ENCODE measurements at places on chromosomes 16 and 17.

DNA sequence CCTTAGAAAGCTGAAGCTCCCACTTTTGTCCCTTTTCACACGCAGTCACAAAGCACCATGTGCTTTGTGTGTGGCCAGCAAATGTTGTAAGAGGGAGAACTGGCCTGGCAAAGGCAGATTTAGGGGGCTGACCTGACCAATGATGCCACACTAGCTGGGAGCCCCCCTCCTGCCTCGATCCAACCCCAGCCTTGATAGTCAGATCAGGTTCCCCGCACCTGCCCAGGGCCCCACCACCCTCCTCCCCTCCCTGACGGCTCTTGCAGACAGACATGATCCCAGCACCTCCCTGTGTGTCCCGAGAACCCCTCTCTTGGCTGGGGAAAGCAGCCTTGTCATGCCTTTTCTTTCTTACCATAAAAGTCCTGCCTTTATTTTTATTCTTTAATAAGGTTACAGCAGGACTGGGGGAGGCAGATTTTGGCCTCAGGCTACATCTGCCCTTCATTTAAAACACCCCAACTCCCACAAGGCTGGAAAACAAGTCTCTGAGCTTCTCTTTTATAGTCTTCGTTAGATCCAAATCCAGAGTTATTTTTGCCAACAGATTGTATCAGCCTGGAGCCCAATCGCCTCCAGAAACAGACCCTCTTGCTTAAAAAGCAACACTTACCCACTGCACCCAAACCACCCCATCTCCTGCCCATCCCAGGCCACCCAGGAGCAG, 201.8 kb upstream of the CDH5 start:
- DNase-seq = no peak

DNA sequence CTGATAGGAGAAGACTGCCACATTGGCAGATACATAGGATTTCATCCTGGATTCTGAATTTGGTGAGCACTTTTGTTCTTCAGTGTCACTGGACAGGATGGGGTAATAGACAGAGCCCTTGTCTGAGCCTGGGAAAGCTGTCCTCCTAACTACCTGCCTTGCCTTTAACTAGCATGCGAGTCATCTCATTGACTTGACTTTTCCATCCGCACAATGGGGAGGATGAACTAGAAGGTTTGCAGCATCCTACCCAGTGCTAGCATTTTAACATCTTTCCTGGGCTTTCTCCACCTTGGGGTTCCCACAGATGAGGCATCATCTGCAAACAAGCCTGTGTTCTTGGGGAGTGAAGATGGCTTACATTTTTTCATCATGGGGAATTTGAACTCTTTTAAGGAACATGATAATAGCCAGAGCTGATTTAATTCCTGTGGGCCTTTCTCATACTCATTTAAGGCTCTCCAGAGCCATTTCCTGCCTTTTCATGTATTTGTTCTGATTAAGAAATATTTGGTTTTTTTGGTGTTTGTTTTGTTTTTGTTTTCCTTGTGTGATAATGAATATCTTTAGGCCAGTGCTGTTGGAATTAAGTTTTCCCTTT, 139.5 kb downstream of the MSI2 start:
- no peak for DNase-seq

GRCh38 chr16:31131841-31132271, 3.7 kb downstream of the PRSS8 start:
- no peak for DNase-seq

- no peak for DNase-seq
These were observed 140.9 kb downstream of the CCT6B start for GRCh38 chr17:34820248-34820801.

GRCh38 chr17:61018938-61019337, 341.3 kb downstream of the BCAS3 start:
- DNase-seq = no peak

- peak; percentile 23 for DNase-seq
These were observed 105.5 kb downstream of the AXIN2 start for GRCh38 chr17:65455972-65456343.

GRCh38 chr17:2801841-2802240, 5.6 kb downstream of the RAP1GAP2 start:
- no peak for DNase-seq

GRCh38 chr16:67372664-67373063, 20.6 kb downstream of the TPPP3 start:
- DNase-seq = peak; percentile 77

DNA sequence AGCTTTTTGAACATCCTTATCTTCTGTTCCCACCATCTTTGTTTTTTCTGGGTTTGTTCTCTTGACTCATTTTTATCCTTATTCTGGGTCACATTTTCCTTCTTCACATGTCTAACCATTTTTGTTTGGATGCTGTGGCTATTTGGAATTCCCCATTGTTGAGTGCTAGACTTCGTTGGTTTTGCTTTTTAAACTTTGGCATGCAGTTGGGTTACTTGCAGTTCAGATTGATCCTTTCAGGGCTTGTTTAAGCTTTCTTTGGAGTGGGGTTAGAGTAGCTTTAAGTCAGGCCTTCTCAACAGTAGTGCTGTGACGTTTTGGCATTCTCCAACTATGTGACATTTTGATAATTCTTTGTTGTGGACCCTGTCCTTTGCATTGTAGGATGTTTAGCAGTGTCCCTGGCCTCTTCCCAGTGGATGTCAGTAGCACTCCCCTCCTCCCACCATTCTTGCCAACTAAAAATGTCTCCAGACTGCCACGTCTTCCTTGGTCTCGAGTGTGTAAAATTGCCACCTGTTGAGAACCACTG, 21.1 kb downstream of the PRMT7 start:
- DNase-seq = no peak

DNA sequence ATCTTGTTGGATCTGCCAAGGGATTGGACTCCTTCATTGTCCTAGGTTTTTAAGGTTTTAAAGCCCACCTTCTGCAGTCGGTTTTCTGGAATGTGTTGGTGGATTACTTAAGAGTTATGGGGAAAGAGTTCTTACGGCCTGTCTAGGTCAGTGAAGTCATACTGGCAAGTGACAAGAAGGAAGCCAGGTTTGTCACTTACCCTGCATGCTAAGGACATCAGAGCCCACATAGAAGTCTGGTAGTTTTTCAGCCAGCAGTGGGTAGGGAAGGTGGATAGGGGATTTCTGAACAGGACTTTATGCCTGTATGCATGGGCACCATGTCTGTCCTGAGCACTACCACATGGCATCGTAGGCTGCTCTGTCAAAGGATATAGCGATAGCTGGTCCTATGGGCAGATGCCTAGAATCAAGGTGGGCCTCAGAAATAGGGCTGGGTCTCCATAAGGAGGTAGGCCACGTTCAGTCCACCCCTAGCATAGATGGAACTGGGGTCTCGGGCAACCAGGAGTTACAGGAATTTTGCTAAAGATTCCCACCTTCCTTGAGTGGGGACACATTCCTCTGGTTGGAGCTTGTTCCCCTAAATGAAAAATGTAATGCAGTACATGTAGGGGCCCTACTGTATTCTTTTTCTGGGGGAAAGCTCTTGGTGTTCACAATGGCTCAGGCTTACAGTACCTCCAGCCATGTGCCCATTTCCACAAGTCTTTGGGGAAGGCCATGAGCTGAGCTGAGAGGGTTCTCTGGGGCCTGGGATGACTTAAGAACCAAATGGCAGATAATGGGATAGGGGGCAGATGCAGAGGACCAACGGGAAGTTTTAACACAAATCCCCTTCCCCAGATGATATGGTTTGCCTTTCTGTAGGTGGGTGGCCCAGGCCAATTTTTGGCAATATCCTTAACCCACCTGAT, 27.5 kb downstream of the TRPV2 start:
- no peak for DNase-seq

GRCh38 chr17:46879101-46879500, 27.7 kb downstream of the WNT9B start:
- no peak for DNase-seq

DNA sequence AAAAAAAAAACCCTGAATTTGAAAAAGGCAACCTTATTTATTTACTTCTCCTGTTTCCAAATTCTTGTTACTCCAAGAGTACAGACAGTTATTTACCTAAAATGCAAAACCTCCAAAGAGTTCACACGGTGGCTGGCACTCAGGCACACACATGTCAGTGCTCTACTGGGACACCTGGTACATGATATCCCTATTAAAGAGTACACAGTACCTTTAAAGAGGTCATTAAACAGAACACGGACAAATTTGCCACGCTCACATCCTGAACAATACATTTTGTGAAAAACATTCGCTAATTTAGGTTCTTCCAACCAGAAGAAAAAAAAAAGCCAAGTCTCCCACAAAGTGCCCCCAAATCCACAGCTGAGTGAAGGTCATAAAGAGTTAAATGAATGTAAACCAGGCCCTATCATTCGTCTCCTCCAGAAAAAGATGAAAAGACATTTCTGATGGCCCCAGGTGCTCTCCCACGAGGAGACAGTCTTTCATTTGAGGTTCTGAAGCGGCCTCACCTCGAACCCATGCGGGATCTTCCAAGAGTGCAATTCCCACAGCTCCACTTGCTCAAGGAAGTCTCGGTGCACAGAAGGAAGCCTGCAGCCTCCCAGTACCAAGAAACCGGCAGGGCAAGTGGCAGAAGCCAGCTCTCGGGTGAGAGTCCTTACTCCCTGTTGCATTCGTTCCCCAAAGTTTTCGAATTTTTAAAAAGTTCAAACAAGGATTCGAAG, 993 bp downstream of the ERN1 start:
- DNase-seq = no peak

DNA sequence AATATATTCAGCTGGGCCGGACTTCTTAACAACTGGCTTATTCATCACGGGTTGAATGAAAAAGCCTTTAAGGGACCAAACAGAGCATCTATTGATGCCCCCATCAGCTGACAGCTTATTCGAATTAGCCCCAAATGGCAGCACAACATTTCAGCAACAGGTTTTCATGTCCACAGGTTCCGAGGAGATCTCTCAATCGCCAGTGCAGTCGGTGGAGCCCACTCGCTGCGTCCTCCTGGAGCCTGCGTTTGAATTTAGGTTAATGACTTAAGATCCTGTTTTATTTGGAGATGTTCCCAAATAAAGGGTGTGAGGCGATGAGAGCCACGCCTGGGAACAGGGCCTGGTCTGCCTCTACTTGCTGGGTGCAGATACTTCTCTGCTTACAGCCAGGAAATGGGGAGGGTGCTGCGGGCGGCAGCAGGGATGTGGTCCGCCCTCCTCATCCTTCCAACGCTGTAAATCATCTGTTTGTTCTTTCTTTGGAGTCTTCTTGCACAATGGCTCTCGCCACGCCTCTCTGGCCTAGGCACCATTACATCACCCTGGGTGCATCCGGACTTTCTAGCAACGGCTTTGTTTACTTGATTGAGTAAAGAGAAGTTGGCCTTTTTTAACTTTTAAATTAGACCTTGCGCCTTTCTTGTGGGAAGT, 22.6 kb downstream of the NDE1 start:
- DNase-seq = peak; percentile 99

DNA sequence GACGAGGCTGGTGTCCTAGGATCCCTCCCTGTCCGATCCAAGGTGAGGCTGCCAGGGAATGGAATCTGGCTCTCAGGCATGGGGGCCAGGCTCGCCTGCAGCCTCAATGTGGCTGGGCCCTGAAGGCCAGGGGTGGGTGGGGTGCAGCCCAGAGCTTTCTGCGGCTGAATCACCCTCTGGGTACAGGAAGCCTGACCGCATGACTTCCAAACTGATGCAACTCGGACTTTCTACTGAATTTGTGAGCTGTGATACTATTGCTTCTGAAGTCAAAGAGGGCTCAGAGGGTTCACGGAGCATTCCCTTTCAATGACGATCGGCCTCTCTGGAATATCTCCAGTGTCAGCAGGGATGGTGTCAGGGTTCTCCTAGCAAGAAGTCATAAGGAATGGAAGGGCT, 123.7 kb downstream of the METRNL start:
- DNase-seq = peak; percentile 14

DNA sequence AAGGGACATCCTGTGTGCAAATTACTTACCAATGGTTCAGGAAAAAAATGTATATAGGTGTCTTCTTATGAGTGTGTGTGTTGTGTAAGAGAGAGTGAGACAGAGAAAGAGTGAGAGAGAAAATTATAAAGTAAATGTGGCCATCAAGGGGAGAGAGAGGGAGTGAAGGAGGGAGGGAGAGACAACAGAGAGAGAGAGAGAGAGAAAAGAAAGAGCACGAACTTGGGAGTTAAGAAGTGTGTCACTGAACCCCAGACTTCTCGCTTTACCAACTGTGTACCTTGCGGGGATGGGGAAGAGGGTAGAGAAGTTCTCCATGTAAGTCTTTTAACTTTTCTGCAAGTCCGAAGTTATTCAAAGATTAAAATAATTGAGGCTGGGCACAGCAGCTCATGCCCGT, 28.8 kb upstream of the ARL4D start:
- no peak for DNase-seq

DNA sequence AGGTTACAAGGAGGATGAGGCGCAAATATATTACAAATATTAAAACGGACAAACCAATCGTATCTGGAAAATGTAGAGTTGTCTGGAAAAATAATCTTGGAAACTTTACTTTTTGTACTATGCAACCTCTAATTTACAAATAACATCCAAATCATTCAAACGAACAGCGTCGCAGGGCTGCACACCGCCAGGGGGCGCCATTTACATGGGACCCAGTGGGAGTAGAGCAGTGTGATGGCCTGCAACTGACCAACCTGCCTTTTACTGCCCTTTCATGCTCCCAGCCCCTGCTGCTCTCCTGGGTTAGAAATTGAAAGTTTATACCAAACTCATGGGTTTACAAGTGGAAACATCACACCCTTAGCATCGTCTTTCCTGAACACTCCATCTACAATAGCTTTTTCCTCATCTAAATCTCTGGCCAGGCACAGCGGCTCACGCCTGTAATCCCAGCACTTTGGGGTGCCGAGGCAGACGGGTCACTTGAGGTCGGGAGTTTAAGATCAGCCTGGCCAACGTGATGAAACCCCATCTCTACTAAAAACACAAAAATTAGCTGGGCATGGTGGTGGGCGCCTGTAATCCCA, 10.0 kb downstream of the PITPNC1 start:
- no peak for DNase-seq

GRCh38 chr17:55737976-55738501, 12.8 kb upstream of the PCTP start:
- DNase-seq = no peak

DNA sequence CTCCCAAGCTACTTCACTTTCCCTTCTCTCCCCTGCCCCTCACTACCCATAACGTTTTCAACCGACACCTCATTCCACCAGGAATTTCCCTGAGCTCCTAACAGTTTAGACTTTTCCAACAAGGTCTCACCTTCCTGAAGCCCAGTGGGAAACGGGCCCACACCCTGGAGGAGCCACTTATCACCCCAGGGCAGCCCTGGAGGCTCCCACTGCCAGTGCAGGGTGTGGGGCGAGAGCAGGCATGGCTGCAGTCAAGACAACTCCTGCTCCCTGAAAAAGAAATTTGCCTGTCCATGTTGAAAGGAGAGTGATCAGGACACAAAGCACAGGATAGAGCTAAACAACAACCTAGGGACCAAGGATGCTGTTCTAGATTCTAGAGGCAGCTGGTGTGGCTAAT, 1.7 kb upstream of the CCNF start:
- no peak for DNase-seq

- DNase-seq = peak; percentile 67
These were observed 15.9 kb upstream of the FBXO47 start for GRCh38 chr17:38982858-38983746.

GRCh38 chr17:46044286-46044928, 45.4 kb downstream of the STH start:
- DNase-seq = peak; percentile 97
